Hematopoietic multipotent progenitor cell treated with erythropoietin and hydrocortisone succinate and interleukin-3 and kit ligand, for 4 days (in vitro differentiated cells): ENCODE measurements at places on chromosomes 1 and 21.

DNA sequence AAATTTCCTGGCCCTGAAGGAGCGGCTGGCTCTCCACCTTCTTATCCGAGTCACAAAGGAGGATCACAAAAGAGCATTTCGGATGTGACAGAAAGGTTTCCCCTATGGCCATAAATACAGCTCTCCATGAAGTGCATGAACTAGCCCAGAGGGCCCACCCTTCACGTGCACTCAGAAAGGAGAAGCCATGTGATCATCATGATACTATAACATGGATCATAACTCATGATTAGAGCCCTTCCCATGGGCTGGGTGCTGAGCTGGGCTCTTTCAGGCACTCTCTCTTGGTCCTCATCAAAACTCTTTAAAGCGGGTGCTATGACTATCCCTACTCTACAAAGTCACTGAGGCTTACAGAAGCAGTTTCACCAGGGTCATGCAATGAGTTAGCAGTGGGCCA, 135.0 kb downstream of the PTPRU start:
- no peak for DNase-seq

- no peak for DNase-seq
Observed at GRCh38 chr1:164660775-164661174, 101.8 kb downstream of the PBX1 start.

GRCh38 chr1:87915771-87916170, 587.1 kb downstream of the LMO4 start:
- no peak for DNase-seq

- peak; percentile 80 for DNase-seq
Observed at GRCh38 chr1:26717017-26717491, 21.2 kb downstream of the ARID1A start.
